EL (cell line): ENCODE measurements at places on chromosomes 16 and 17.
A peak's percentile ranks its signal among the peaks of the same experiment; 100 is the strongest.

DNA sequence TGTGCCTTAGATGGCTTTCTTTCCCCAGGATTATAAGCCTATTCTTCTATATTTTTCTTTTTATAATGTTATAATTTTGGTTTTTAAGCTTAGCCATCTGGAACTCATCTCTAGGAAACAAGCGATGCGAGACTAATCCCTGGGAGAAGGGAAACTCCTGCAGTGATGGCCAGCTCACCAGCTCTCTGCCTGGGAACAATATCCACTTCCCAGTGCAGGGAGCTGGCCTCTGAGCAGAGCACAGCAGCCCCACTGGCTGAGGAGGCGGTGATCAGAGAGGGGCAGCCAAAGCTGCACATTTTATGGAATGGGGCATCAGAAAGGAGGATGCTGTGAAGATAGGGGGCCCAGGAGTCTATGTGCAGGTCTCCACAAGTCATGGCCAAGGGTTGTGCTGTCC lies 183.3 kb downstream of the LGALS9B start:
- no peak for DNase-seq

DNA sequence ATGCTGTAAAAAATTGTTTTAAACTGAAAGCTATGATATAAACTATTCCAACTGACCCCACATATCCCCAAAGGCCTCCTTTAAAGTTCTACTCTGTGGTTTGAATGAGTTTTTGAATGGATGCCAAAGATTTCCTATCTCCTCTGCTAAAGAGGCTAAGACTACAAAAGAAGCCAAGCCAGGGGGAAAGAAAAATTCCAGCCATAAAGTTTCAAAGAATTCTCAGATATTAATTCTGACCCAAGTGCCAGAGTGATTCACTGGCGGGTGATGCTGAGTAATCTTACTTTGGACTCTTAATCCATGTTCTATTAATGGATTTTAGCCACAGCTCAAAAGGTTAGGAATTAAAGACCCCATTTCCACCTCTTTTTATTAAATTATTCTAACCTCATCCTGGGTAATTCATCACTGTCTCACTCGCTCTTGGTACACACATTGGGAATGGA lies 60.7 kb downstream of the HS3ST3A1 start:
- DNase-seq: peak; percentile 97

DNA sequence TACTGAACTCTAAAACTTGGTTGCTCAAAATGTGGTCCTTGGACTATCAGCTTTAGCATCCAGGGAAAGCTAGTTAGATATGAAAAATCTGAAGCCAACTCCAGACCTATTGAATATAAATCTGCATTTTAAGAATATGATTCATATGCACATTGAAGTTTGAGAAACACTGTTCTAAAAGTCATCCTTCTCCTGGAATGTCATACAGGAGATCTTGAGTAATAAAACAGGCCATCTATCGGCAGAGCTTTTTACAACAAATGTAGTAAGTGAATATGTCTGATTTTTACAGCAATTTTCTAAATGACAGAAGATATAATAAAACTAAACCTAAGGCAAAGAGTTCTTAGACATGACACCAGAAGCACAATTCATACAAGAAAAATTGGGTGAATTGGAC lies 140.4 kb downstream of the PMP22 start:
- peak; percentile 23 for DNase-seq

- DNase-seq: peak; percentile 82
Observed at GRCh38 chr17:4658478-4659305, 17.2 kb upstream of the ALOX15 start.

DNA sequence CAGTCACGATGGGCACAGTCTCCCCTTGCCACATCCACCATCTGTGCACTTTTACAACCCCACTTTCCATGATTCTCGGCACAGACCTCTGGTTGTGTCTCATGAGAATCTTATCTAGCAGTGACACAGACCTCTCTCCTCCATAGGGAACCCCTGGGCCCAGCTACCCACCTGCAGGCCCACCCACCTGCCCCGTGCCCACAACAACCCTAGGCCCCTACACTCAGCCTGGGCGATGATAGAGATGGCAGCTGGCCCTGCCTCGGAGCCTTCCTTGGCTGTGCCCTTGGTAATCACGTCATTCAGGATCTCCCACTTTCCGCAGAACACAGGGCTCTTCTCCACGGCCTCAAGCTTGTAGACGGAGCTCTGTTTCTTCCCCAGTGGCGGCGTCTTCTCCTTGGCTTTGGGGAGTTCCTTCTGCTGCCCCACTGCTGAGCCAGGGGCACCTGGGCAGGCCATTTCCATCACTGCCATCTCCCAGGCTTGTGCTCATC lies 26.5 kb downstream of the MAP3K14 start:
- DNase-seq: no peak

- DNase-seq: no peak
Observed at GRCh38 chr16:30016555-30017276, 5.9 kb upstream of the DOC2A start.

DNA sequence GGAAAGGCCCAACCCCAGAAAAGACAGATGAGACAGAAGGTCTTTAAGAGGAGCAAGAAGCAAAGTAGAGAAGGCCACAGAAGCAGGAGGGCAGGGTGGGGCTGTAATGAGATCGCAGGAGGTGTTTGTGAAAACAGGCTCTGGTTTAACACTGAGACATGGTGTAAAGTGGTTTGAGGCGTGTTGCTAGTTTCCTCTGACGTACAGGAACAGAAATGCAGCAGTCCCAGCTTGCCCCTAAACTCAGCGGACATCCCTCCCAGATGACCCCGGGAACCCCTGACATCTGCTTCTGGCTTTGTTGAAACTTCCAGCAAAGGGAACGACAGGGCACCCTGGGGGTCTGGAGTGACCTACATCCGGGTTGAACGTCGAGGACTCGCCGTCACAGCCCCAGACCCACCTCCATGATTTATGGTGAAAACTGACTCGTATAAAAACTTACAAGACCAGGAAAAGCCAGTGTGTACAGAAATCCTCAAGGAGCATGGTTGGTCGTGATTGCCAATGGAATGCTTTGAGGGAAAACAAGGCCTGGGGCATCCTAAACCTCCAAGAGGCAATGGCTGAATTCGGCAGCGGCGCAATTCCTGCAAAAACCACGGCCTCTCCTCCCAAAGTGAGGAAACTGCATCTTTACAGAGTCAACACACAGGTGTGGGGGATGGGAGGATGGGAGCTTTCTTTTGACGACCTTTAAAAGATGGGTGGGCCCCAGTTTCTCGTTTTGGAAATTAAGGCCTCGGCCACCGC lies 25.8 kb downstream of the LITAF start:
- DNase-seq: peak; percentile 84

- DNase-seq: no peak
Observed at GRCh38 chr16:85848986-85849385, 49.5 kb downstream of the COX4I1 start.
